Activated CD4-positive, alpha-beta T cell treated with anti-CD3 and anti-CD28 coated beads, Interleukin-2, amount 50 U/mL, for 48 hours (primary cell): ENCODE measurements at places on chromosomes 1 and 21.

- DNase-seq, result no peak
These were observed 306.2 kb downstream of the PTPRU start for GRCh38 chr1:29542548-29542947.

GRCh38 chr1:28443550-28443949 lies 62.3 kb upstream of the RCC1 start:
- DNase-seq, result no peak

DNA sequence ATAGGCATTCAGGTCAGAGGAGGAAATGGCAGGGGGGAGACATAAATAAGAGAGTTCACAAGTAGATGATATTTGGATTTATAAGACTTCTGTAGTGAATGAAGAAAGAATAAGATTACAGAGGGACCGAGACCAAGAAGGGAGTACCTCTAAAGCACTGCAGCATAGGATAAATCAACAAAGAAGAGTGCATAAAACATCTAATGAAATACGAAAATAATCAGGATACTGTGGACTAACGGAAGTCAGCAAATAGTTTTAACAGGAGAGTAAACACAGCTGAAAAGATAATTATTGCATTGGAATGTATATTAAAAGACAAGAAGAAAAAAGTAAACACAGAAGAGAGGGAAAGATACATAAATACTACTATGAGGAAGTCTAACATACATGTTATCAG lies 921.9 kb upstream of the PRMT6 start:
- DNase-seq, result no peak

DNA sequence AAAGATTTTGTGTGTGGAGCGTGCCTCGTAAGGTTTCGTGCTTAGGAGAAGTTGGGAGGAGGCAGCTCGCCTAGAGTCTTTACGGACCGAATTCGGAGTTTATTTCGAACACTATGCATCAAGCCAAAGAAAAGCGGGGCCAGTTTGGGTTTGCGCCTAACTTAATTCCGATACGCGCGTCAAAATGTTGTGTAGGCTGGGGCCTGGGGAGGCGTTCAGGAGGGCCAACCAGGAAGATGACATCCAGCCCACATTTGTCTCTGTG lies 6.4 kb downstream of the FOXD2 start:
- no peak for DNase-seq

DNA sequence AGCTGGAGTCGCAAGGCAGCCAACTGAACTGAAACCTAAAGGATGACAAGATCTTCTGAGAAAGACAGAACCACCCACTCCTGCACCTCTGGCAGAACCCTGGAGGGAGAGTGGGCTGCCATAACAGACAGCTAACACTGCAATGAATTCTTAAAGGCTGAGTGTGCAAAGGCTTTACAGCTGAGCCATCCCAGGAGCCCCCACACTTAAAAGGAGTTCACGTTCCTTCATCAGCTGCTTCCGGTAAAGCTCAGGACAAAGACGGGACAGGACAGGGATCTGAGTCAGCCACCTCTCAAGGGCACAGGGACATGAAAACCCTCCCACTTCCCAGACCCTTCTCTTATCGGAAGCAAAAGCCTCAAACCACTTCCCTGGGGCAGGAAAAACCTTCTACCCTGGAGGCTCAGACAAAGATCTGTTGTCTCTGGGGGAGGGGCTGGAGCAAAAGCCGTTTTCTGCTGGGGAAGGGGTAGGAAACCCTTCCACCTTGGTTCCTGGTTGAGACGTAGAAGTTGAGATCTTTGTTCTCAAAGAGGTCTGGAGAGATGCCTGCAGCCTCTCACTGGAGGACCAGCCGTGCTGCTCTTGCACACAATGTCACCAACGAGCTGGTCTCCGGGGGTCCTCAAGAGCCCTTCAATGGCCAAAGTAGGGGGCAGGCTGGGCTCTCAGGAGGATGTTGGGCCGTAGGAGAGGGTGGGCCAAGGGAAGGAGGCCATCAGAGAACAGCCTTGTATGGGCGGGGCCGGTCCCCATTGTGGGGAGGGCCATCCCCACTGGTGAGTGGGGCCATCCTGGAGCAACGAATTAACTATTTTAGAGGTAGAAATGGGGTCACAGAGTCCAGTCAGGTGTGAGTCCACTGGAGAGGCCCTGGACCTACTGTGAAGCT lies 452.4 kb downstream of the PTPRU start:
- peak; percentile 50 for DNase-seq

DNA sequence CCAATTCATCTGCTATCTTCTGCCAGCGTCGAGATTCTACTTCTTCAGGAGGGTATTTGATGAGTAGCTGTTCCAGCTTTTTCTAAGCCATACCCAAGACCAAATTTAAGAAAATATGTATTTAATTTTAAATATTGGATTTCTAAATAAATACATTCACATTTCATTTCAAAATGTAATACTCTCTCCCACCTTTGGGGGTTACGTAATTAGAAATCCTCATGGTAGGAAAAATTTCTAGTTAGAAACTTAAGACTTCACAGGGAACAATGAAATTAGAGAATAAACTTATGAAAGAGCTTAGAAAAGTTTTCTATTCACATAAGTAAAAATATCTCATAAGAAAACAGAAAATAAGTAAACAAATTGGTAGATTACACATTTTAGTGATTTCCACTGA lies 102.9 kb downstream of the ZZZ3 start:
- no peak for DNase-seq

GRCh38 chr1:38846210-38846609 lies 13.4 kb downstream of the RRAGC start:
- no peak for DNase-seq

- DNase-seq, result no peak
These were observed 53.7 kb downstream of the KCNJ6 start for GRCh38 chr21:37862536-37862935.

GRCh38 chr1:10686404-10687040 lies 109.9 kb downstream of the CASZ1 start:
- no peak for DNase-seq

GRCh38 chr1:12501661-12502060 lies 116.3 kb downstream of the DHRS3 start:
- no peak for DNase-seq

DNA sequence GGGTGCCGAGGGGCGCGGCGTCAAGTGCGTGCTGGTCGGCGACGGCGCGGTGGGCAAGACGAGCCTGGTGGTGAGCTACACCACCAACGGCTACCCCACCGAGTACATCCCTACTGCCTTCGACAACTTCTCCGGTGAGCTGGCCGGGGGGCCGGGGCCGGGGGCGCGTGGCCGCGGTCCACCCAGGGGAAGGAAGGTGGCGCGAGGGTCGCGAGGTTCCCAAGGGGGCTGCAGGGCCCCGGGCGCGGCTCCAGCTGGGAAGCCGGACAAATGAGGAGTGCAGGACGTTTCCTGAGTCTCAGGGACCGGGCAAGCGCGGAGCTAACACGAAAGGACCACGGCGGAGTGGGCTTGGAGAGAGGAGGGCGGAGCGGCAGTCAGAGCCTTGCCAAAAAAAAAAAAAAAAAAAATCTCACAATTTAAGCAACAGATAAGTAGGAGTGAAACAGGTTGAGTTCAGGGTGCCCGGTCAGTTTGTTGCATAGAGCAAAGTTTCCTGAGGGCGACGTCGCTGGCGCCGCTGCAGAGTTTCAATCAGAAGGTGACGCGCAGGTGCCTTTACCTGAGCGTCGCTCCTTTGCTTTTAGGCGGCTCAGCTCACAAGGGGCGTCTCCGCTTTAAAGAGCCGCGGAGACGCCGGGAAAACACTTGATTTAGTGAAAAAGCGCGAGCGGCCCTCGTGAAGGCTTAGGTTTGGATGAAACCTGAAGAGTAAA lies 750 bp downstream of the RHOU start:
- DNase-seq, result peak; percentile 22

DNA sequence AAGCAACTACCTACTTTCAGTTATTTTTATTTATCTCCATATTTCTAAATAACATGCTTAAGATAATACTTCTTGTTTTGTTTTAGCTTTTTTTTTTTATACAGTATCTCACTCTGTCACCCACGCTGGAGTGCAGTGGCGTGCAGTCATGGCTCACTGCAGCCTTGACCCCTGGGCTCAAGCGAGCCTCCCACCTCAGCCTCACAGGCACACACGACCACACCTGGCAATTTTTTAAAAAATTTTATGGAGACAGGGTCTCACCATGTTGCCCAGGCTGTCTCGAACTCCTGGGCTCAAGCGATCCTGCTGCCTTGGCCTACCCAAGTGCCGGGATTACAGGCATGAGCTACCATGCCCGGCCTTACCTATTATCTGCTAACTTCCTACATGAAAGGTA lies 20.6 kb downstream of the TUT4 start:
- DNase-seq, result no peak
